ENCODE measurements at places on chromosomes 4 and X.
A peak's percentile ranks its signal among the peaks of the same experiment; 100 is the strongest.

- no peak for DNase-seq
Measured at GRCh38 chr4:1763550-1764080, 29.5 kb upstream of the FGFR3 start.

GRCh38 chr4:74167585-74167984, 9.7 kb downstream of the MTHFD2L start:
- no peak for DNase-seq

DNA sequence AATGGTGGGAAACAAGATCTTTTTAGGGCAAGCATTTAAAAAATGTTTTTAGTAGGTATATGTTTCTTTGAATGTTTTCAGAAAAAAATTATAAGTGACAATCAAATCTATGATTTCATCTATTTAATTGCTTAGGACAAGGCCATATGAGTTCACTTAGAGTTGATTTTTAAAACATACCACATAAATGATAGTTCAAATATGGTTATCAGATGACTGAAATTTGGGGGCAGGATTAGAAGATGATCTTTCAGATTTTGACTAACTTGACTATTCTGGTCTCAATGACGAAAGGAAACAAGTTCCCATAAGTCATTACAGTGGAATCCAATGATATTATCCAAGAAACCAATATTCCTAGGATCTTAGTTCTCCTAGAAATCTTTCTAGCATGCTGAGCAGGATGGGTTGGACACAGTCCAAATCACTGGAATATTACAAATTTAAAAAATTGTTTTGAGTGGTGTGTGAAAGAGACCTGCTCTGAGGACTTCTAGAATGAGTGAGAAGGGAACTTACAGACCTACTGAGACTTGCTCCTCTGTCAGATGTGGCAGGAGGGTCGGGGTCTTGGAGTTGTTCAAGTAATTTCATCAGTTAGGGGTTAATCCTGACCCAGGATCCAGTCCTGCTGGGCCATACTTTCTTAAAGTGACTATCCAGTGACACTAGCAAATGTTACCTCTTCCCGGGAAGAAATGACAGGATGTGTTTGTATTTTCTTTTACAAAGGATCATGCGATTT, 20.0 kb downstream of the RHOH start:
- no peak for DNase-seq

GRCh38 chr4:5371415-5372190, 320.3 kb downstream of the STK32B start:
- DNase-seq, result no peak

DNA sequence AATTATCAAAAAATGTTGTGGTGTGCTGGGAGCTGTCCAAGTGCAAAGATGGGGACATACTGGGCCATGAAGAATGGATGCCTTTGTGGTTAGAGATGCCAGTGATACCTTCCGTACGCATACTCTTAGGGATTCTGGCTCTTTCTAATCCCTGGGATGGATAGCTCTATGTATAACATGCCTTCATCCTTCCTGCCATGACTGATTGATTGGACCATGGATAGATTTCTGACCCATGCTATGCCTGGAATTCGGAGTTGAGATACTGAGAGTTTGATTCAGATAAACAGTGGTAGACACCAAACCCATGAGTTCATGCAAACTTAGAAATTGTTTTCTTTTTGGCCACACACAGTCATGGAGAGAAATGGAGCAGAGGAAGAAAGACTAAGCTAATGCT, 147.2 kb upstream of the WDFY3 start:
- DNase-seq, result no peak

- no peak for DNase-seq
Measured at GRCh38 chr4:138259824-138260223, 17.7 kb upstream of the SLC7A11 start.

- no peak for DNase-seq
Measured at GRCh38 chrX:128106630-128107029, 54.4 kb upstream of the ACTRT1 start.

DNA sequence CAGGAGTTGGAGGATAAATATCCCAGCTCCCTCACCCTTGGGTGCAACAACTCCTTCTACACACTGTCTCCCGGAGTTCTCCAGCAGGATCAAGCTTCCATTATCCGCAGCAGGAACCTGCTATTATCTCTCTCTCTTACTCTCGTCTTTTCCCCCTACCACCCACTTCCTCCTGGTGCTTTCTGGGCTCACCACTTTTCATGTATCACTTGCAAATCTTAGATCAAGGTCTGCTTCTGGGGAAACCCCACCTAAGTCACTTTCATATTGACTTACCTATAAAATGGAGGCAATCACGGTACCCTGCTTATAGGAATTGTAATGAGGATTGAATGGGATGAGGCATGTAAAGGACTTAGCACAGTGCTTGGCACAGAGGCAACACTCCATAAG, 589.5 kb downstream of the BCOR start:
- DNase-seq, result no peak

GRCh38 chr4:128462103-128462783, 174.6 kb upstream of the PGRMC2 start:
- no peak for DNase-seq

- no peak for DNase-seq
Measured at GRCh38 chr4:8754634-8755589, 116.7 kb downstream of the HMX1 start.

DNA sequence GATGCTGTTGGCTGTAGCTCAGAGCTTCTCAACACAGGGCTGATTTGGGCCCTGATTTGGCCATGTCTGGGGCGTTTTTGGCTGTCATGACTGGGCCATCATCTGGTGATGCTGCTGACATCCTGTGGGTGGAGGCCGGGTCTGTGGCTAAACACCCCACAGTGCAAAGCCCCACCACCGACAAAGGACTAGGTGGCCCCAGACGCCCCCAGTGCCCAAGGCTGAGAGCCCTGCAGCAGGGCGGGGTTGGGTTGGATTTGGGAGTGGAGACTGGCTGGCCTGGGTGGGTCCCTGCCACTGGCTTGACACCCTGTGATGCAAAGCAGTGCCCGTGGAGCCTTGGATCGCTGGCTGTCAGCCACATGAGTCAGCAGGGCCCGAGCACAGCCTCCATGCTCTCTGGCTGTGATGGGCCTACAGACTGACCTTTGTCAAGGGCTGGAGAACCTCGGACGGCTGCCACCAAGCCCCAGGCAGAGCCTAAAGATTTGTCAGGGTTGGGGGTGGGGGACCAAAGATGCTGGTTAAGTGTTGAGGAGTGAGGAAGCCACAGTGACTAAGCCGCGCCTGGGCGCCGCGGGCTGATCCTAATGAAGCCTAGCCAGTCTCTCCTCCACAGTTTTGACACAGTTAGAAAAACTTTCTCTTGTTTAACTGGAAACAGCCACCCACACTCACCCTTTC, 28.3 kb downstream of the CYTL1 start:
- no peak for DNase-seq

GRCh38 chr4:91233164-91233563, 1070.6 kb upstream of the GRID2 start:
- no peak for DNase-seq

- DNase-seq, result no peak
Measured at GRCh38 chr4:185591679-185592141, 56.4 kb upstream of the PDLIM3 start.

- no peak for DNase-seq
Measured at GRCh38 chr4:97761445-97762114, 381.7 kb downstream of the STPG2 start.

DNA sequence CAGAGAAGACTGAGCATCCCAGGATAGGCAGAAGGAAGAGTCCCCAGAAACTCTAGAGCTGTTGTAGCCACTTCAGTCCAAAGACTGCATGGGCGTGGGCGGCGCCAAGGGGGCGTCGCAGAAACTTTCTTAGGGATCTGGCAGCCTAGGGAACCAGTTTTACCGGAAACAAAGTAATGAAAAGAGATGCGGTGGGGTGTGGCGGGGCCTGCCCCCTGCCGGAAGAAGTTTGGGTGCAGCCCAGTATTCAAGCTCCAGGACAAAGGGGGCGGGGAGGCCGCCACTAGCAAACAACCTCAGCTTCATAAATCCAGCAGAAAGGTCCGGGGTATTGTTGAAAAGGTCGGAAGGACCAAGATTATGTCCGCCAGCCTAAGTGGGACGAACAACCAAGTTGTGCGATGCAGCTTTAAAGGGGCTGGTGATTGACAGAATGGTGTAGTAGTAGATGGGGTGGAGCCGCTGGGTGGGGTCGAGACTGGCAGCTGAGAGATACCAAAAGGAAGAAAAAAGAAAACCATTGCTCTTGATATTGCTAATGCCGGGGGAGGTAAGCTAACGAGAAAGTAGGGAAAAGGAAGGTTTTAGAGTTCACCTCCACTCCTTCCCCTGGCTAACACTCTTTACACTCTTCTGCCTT, 190.5 kb downstream of the RRAGB start:
- peak; percentile 37 for DNase-seq

GRCh38 chrX:137562096-137562495, 3.8 kb upstream of the ZIC3 start:
- no peak for DNase-seq

DNA sequence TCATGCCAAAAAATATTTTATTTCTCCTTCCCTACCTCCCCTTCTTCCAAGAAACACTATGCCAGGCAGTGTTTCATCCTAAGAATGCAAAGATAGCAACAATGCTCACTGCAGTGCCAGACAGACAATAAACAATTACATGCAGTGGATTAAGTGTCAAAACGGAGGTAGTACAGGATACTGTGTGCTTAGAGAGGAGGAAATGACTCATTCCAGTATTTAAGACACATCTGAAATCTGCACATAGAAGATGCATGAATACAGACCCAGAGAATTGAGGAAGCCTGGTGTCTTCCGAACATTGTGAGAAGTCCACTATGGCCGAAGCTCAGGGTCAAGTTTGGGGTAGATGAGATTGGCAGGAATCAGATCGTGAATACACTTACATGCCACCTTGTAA, 326.4 kb downstream of the PPP3CA start:
- no peak for DNase-seq

DNA sequence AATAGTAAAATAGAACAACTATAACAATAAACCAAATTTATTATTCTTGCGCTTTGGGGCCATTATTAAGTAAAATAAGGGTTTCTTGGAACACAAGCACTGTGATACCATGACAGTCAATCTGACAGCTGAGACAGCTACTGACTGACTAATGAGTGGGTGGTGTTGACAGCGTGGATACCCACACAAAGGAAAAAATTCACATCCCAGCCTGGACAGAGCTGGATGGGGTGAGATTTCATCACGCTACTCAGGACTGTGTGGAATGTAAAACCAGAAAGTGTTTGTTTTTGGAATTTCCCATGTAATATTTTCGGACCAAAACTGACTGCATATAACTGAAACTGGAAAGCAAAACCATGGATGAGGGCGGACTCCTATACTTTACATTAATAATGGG, 48.8 kb downstream of the IGFBP7 start:
- DNase-seq, result no peak

GRCh38 chr4:145540235-145540634, 58.6 kb downstream of the SMAD1 start:
- DNase-seq, result no peak

GRCh38 chrX:78527263-78527662, 131.9 kb downstream of the RTL3 start:
- DNase-seq, result no peak

GRCh38 chrX:65866773-65867172, 173.1 kb downstream of the VSIG4 start:
- no peak for DNase-seq

DNA sequence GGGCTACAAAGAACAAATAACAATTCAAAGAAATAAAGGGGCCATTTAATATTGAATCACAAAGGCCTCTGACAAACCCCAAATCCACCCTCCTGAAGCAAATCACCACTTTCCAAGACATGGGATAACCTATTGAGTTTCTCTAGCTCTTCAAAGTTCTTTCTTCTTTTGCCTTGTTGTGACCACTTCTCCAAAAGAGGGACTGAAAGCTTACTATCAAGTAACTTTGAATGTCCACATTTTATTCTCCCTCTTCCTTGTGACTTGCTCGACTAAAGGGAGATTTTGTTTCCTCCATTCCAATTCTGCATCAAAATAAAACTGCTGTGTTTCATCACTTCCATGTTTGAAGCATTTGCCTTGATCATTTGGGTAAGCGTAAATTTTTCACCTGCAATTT, 166.6 kb upstream of the SLC7A11 start:
- DNase-seq, result no peak

DNA sequence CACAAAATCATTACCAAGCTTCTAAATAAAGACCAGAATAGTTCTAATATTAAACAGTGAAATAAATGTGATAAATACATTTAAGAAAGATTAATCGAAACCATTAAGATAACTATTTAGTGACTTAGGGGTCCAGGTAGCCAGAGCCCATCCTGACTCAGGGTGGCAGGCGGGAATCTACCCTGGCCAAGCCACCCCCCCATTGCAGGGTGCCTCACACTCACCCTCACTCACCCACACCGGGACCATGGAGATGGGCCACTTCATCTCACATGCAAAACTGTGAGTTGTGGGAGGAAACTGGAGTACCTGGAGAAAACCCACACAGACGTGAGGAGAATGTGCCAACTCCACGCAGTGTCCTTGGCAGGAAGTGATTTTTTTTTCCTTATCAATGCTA, 237.6 kb upstream of the HAND2 start:
- no peak for DNase-seq

GRCh38 chr4:181604546-181604945, 638.7 kb upstream of the TENM3 start:
- DNase-seq, result no peak

GRCh38 chrX:107648332-107648731, 20.0 kb downstream of the PRPS1 start:
- DNase-seq, result no peak

DNA sequence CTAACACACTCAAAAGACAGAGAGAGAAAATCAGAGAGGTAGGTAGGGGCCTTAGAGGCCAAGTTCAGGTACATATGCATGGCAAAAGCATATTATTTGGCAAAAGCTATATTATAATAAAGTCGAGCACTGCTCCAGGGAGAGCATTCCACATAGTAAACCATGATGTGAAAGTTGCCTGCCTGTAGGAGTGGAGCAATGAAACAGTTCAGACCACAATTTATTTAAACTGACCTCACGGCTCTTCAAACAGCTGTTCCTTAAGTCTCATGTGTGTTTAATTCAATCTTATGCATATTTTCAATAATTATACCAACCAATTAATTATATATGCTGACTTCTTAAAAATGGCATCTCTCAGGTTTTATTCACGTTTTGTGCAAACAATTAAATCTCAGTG, 3.3 kb downstream of the RFC1 start:
- no peak for DNase-seq

- no peak for DNase-seq
Measured at GRCh38 chr4:42399393-42399792, 2.1 kb downstream of the SHISA3 start.
